ENCODE measurements at places on chromosomes 16 and 17. TPM values are rescaled to one million over a fixed set of nuclear protein-coding genes. Genes with fewer than 3 reads are reported as not detected.

GRCh38 chr17:16512011-16512410 is 20.0 kb upstream of the LRRC75A start:
- no peak for DNase-seq

DNA sequence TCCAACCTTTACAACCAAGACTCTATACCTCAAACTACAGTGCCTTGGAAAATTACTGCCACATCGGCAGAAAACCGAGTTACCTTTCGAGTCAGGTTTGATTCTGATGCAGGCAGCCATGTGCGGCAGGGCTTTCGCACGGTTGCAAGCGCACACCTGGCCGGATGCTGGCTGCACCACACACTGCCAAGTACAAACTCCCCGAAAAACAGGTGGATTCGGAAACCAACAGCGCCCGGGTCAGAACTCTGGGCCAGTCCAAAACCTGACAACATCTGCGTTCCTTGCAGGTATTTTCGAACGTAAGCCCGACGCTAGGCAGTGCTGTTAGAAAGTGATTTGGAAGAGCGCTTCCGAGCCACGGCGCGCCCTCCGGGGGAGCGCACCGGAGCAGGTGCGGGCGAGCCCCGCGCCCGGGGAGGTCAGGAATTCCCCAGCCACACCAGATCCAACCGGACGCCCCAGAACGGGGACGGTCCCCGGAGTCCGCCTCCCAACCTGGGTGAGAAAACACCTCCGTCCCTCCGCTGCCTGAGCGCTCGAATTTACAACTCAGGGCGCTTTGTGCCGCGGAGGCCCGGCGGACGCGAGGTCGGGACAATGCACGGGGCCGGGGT is 1.2 kb downstream of the USP7 start:
- DNase-seq: peak; percentile 7

DNA sequence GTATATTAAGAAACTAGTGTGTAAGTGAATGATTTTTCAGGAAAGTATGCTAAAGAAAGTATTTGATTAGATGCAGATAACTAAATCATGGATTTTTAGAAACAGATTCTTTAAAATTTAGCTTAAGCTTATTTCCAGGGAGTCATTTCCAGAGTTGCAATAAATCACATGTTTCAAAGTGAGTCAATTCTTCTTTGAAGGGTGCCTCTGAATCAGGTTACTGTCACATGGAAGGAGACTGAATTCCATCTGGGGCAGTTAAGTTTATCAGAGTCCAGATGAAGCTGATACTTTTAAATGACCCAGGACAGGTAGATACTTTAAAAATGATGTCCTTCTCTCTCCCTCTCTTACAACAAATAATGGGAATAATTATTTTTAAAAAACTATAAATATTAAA is 5.0 kb downstream of the MFSD11 start:
- DNase-seq: no peak

- DNase-seq: no peak
Measured at GRCh38 chr16:88943131-88943664, 33.8 kb downstream of the CBFA2T3 start.

DNA sequence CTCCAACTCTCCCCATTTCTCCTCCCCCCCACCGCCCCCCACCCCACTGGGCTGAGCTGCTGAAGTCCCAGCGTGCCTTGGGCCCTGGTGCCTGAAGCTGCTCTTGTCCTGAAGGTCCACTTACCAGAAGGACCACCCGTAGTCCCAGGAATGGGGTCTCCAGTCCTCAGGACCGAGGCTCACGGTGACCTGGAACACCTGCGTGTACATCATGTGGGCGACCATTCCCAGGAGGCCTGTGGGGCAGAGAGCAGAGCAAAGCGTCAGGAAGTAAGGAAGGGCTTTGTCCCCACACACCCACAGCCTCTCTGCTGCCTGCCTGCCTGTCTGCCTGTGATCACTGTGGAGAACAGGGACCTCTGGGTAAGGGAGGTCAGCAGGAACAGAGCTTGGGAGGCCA is 218.7 kb downstream of the GSG1L start:
- DNase-seq: no peak

DNA sequence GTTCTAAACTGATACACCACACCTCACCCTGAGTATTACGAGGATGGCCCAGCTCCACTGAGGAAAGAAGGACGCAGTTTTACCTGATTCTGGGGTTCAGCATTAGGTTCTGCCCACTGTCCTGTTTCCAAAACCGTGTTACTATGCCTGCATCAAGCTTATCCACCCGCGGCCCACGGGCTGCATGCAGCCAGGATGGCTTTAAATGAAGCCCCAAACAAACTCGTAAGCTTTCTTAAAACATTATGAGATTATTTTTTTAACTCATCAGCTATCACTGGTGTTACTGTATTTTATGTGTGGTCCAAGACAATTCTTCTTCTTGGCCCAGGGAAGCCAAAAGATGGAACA is 4.0 kb upstream of the CD300LG start:
- DNase-seq: no peak

DNA sequence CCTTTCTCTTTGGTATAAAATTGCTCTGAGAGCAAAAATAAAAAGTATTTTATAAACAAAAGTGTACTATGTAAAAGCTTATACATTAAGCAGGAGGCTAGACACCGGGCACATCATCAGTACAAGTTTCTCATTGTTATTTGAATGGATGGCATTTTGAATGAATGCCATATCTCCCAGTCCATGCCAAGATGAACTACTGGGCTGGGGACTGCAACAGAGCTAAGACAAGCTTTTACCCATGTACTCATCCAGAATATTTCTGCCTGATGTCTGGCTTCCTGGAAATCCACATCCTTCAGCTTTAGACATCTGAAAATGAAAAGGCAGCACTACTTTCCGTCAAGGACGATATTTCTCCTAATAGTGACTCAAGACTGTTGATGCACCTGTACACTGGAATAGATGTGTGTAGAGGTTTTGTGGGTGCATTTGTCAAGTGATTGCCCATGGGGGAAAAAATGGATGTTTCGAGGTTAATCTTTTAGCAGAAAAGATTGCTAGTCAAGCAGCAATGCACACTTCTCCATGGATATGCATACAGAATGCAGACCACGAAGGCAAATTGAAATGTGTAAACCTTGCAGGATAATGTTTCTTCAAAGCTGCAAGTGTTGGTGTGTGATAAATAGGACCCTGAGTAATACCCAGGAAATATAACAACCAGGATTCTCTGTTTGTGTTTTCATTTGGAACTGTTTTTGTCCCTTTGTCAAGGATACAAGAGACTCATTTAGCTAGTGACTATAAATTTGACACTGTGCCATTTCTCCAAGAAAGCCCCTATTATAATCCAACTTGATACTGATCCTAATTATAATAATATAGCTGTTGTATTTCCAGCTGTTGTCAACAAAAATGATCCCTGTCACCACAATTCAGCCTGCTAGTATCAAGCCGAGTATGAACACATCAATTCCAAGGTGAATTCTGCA is 173.8 kb downstream of the CDH8 start:
- DNase-seq: no peak

- no peak for DNase-seq
Measured at GRCh38 chr16:75742424-75743047, 16.2 kb upstream of the CPHXL start.

DNA sequence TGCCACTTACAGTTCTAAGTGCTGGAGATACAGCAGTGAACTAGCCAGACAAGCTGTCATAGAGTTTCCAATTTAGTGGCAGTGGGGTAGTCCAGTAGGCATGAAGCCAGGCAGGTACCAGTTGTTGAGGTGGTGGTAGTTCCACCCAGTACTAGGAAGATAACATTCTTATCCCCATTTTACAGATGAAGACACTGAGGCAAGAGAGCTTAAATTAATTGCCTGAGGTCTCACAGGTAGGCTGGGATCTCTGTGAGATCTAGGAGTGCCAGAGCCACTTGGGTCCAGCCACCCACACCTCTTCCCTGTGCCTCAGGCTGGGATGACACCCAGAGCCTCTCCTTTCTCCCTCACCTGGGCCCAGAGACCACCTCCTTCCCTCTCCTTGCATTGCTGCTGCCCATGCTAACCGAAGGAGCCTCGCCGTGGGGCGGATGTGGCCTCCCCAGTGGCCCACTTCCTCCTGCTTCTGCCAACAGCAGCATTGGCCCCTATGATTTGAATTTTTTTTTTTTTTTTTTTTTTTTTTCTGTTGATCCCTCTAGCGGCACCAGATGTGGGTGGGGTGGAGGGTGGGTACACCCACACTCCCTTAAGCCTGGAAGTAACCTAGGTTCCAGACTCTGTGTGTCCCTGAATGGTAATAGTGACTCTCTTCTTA is 114.0 kb downstream of the PRKCB start:
- DNase-seq: no peak

GRCh38 chr17:3639981-3640596 is 3.5 kb downstream of the CTNS start:
- peak; percentile 83 for DNase-seq

- DNase-seq: no peak
Measured at GRCh38 chr16:88526008-88526905, 43.9 kb upstream of the ZC3H18 start.

- peak; percentile 83 for DNase-seq
Measured at GRCh38 chr17:39054111-39054645, 87.0 kb upstream of the FBXO47 start.

GRCh38 chr17:75839942-75840798 is 4.0 kb downstream of the UNC13D start:
- DNase-seq: no peak

DNA sequence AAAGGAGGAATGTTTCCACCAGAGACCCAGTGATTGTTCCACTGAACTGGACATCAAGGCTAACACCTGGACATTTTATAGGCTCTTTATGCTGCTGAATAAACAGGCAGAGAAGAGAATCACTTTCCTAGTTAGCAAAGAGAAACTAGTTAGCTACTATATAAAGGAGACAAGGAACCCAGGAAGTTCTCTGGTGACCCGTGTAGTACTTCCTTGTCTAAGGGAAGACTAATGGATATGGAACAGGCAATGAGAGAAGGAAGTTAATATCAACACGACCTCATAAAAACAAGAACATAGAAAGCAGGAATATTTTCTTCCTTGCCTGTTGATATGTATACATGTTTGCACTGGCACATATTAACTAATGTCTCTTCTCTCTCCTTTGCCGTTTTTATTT is 30.8 kb upstream of the RPL38 start:
- DNase-seq: no peak

DNA sequence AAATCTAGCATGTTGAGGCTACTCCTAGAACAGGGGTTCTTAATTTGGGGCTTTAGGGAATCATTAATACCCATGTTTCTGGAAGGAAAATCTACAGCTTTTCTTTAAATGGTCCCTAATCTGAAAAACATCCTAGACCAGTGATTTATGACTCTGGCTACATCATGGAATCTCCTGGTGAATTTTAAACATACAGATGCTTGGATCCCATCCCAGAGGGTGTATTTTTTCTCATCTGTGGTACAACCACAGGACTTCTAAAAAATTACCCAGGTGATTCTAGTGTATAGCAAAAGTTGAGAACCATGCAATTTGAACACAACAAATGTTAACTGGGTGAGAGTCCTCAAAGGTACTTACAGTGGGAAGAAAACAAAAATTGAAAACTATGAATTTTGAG is 41.5 kb downstream of the KANSL1 start:
- peak; percentile 53 for DNase-seq

DNA sequence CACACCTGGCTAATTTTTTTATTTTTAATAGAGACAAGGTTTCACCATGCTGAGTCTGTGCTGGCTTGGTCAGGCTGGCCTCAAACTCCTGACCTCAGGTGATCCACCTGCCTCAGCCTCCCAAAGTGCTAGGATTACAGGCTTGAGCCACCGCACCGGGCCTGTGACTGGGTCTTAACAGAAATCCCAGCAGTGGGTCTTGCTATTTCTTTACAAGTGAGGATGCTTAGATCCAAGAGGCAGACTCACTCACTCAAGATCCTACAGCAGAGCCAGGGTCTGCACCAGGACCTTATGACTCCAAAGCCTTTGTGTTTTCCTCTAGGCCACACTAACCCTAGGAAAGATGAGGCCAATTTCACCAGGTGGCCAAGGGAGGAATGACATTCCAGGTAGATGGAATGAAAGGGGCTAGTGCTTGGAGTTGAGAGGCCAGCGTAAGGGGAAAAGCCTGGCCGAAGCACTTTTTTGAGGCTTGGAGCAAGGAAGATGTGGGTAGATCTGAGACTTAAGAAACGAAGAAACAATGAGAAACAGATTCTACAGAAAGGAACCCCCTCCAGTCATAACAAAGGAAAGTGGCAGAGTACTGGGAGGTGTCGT is 5.7 kb upstream of the STAT5A start:
- no peak for DNase-seq

DNA sequence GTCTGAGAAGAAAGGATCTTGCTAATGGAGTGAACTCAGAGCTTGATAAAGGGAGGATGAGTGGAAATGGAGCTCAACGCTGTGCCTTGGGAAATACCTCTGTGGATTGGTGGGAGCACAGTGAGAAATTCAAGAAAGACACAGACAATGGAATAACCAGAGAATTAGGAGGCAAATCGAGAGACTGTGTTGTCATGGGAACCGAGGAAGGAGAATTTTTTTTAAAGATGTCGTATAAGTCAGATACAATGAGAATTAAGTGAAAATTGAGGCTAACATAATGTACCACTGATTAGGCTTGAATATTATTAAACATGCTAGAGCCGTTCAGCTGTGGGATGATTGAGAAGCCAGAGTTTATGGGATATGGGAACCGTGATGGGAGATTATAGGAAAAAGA is 134.2 kb downstream of the PRKCA start:
- DNase-seq: no peak

- no peak for DNase-seq
Measured at GRCh38 chr17:50739098-50739497, 19.7 kb downstream of the LUC7L3 start.

- DNase-seq: peak; percentile 66
Measured at GRCh38 chr17:61325382-61326073, 74.1 kb upstream of the TBX2 start.

DNA sequence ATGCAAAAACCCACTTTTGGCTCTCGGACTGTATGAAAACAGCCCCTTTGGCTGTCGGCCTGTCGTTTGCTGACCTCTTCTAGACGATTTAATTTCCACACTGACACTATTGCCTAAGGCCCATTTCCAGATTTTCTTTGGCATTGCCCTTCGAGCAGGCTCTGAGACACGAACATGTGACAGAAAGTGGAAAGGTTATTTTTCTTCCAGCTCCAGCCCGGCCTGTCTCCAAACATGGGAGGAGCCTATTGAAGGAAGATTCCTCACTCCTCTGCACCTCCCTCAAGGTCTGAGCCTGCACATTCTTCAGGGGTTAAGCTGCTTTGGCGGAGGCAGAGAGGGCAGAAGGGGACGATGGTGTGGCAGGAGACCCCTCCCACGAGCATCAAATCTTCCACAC is 85.9 kb upstream of the FOXF1 start:
- DNase-seq: peak; percentile 35

The PDE6G gene
- 0.63 TPM for total RNA-seq

The SOX8 gene
- total RNA-seq: 0.33 TPM

The CCNF gene
- total RNA-seq: 2.2 TPM

The TBX4 gene
- total RNA-seq: not detected

The PRR15L gene
- total RNA-seq: not detected

The TP53TG3B gene
- total RNA-seq: not detected

The SCARF1 gene
- total RNA-seq: 1.3 TPM

The MYO15B gene
- total RNA-seq: 16.8 TPM

The ZC3H18 gene
- total RNA-seq: 13.3 TPM

The KRTAP4-3 gene
- not detected for total RNA-seq

The OSGIN1 gene
- total RNA-seq: 6.6 TPM

The BCAR1 gene
- 26.9 TPM for total RNA-seq

The COL1A1 gene
- 2,633 TPM for total RNA-seq

The FBXO31 gene
- total RNA-seq: 30.4 TPM

The OR1F1 gene
- total RNA-seq: not detected

Data from fibroblast of the aortic adventitia (primary cell).